ENCODE measurements at places on chromosomes 1 and 21.

- no peak for DNase-seq
These were observed 79.7 kb upstream of the BCL10 start for GRCh38 chr1:85356130-85356529.

- peak; percentile 54 for DNase-seq
These were observed 60.6 kb downstream of the PTPRC start for GRCh38 chr1:198699167-198700015.

DNA sequence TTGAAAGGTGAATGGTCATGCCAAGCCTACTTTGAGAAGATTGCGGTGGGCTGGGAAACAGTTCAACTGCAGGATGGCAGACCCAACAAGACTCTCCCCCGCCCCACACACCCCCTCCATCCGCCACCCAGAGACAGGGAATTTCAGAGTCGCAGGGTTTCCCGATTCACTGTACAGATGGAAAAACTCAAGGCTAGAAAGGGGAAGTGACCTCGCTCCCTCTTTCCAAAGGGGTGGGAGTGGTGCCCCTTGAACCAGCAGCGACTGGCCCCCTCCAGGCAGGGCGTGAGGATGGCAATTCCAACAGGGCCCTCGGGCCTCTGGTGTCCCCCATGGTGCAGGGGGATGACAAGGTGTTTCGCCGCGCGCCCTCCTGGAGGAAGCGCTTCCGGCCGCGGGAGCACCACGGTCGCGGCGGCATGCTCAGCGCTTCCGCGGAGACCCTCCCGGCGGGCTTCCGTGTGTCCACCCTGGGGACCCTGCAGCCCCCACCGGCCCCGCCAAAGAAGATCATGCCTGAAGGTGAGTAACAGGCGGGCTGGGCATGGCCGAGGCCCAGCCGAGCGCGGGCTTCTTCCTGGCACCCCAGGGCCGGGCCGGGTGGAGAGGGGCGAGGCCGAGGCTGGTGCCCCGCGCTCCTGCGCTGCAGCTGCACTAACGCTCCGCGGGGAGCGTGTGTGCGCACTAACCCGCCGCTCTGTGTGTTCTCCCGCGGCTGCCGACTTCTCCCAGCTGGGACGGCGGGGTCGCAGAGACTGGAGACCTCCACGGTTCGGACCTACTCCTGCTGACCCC is 10.4 kb downstream of the MYOG start:
- DNase-seq, result no peak

GRCh38 chr1:198683449-198683848 is 44.6 kb downstream of the PTPRC start:
- no peak for DNase-seq

GRCh38 chr21:40835184-40835694 is 11.7 kb downstream of the DSCAM start:
- DNase-seq, result no peak

GRCh38 chr1:32773764-32774463 is 43.2 kb downstream of the YARS1 start:
- no peak for DNase-seq

- DNase-seq, result no peak
These were observed 16.4 kb downstream of the PLPP3 start for GRCh38 chr1:56562891-56563452.

- DNase-seq, result no peak
These were observed 67.2 kb upstream of the SCAF4 start for GRCh38 chr21:31798842-31799704.

- DNase-seq, result no peak
These were observed 46.5 kb downstream of the OMA1 start for GRCh38 chr1:58500043-58500442.

GRCh38 chr1:100183370-100183769 is 5.3 kb upstream of the LRRC39 start:
- no peak for DNase-seq

DNA sequence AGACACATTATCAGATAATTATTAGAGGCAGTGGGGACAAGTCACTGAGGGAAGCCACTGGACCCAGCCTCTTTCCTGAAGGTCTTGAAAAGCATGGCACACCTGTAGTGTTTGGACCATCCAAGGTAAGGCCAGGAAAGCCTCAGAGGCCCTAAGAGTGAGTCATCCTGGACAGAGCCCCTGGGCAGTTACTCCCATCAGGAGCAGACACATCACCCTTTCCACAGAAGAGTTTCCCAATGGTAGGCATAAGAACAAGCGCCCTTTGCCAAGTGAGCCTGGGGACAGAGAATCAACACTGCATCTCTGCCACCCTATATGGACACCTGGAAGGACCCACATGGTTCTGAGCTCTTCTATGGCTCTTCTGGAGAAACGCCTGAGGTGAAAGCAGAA is 136.0 kb downstream of the PLXNA2 start:
- DNase-seq, result no peak

GRCh38 chr1:6889875-6890480 is 104.7 kb downstream of the CAMTA1 start:
- DNase-seq, result no peak

- DNase-seq, result no peak
These were observed 2.1 kb downstream of the KDM5B start for GRCh38 chr1:202805886-202806844.

- no peak for DNase-seq
These were observed 3.2 kb upstream of the LYPLA2 start for GRCh38 chr1:23787701-23788100.

GRCh38 chr1:14654554-14654953 is 56.1 kb downstream of the KAZN start:
- DNase-seq, result no peak

GRCh38 chr1:234997201-234997895 is 131.3 kb downstream of the TOMM20 start:
- DNase-seq, result no peak

GRCh38 chr21:33931799-33932390 is 16.3 kb upstream of the ATP5PO start:
- DNase-seq, result no peak

DNA sequence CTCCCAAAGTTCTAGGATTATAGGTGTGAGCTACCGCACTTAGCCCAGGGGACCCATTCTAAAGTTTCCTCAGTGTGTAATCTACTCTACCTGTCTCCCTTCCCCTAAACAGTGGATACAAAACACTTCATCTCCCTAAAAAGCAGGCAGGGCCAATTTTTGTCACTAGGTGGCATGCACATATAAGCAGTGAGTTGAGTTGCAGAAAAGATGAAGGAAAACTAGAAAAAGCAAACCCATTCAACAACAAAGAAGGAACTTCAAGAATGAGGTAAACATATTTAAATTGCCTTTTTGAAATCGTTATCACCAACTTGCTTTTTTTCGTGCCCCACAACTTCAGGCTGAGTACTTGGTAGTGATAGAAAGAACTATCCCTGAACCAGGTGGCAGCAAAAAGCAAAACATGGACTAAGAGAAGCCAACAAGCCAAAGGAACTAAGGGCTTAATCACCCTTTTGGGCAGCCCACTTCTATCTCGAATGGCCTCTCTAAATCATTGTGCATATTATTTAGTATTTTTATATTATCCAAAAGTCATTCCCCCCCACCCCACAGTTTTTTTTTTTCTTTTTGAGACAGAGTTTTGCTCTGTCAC is 19.7 kb upstream of the ALDH9A1 start:
- no peak for DNase-seq

- DNase-seq, result no peak
These were observed 987 bp downstream of the GPR137B start for GRCh38 chr1:236143104-236143948.

DNA sequence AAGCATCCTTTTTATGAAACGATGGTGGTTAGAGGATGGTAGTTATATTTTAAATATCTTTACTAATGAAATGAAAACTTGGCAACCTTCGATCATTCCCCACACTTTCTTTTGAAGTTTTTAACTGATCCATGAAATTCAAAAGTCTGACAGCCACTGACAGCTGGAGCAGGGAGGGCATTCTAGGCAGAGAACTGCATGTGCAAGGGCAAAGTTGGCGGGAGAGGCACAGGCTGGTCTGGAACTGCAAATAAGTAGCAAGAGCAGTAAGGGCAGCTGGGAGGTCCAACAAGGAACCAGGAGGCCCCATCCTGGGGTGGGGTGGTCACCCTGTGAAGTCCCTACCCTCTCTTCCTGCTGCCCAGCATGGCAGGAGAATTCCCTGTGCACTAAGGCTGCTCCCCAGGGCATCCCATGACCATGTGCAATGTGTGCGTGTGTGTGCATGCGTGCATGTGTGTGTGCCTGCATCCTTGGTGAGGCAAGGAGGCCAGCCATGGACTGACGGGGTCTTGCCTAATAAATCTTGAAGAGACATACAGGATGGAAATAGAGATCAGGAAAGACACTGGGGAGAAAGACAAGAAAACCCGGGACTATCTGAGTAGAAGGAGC is 33.1 kb upstream of the FOXO6 start:
- DNase-seq, result no peak

DNA sequence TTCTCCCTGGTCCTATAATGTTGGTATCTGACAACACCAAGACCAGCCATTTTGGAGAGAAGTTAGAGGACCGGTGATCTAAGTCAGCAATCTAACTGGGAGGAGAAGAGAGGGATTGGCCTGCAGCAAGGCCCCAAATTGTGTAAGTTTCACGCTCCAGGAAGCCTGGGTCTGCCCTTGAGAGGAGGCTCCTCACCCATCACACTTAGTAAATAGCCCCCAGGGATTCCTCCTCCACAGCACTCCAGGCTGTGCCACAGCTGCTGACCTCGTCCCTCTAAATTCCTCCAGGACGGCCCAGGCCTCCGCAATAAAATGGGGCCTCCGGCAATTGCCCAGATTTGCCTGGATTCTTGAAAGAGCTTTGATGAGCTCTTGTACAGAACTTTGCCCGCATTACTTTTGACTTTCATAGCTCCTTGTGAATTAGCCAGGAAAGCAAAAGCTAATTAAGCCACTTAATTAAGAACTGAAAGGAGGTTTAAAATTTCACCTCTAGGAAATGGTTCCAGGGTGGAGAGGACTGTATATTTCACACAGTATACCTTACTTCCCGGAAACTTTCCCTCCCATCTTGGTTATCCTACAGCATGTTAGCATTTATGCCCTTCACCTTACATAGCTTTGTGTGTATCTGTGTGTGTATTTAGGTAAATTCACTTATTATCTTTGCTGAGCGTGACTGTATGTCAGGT is 90.5 kb downstream of the LAMC2 start:
- no peak for DNase-seq

DNA sequence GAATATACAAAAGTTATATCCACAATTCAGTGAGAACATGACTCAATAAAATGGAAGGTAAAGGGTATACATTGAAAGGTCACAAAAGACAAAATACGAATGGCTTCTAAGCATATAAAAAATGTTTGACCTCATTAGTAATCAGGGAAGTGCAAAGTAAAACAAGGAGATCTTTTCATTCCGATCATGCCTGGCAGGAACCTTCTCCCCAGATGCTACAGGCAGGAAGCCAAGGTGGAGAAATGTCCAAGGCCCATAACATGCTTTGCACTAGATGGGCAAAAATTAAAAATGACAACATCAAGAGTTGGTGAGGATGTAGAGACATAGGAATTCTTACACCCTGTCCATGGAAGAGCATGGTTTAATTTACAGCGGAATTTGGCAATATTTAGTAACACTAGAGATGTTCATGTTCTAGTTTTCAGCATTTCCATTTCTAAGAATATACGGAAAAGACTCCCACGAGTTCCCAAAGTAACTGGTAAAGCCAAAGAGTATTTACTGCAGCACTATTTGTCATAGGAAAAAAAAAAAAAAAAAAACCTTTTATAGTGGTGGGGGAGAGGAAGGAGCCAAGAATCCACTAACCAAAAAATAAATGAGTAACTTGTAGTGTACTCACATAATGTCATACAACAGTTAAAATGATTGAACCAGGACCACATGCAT is 184.5 kb upstream of the KAZN start:
- DNase-seq, result no peak

GRCh38 chr1:107499139-107499744 is 358.4 kb downstream of the NTNG1 start:
- no peak for DNase-seq

- DNase-seq, result no peak
These were observed 211.7 kb upstream of the TMEM51 start for GRCh38 chr1:14941864-14942263.

- DNase-seq, result no peak
These were observed 41.2 kb upstream of the FOXO6 start for GRCh38 chr1:41319807-41320711.

DNA sequence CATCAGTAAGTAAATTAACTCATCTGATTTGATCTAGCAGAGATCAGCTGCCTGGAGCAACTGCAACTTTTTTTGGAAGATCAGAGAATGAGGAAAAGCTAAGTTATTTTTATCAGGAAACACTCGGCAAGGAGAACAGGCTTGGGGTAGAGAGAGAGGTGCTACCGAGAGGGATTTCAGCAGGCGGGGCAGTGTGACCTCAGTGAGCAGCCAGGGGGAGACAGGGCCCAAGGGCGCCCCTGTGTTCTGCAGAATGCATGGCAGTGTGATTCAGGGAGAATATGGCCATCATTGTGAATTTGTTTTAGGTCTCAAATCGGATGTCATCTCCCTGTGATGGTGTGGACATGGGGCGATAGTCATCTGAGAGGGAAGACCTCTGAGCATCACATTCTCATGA is 484.1 kb upstream of the VAMP3 start:
- DNase-seq, result no peak

- no peak for DNase-seq
These were observed 45.9 kb downstream of the DUSP10 start for GRCh38 chr1:221696027-221696426.

DNA sequence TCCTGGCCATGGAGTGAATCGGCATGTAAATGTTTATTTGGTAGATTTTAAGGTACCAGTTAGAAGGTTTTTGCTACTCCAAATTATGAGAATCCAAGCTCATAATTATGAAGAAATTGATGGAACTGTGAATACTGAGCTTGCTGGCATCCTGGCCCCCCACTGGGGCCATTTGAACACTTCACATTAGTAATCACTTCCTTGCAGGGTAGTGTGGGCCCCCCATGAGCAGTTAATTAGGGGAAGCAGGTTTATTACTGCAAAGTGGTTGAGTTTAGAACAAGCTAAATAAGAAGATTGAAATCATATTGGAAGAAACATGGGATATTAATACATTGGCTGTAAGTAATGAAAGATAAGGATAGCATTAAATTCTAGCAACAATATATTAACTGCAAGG is 86.7 kb downstream of the S1PR1 start:
- DNase-seq, result no peak

GRCh38 chr1:37085393-37085792 is 51.1 kb upstream of the GRIK3 start:
- DNase-seq, result no peak

All from effector CD8-positive, alpha-beta T cell (primary cell).